CD4-positive, alpha-beta T cell treated with Interferon gamma for 1 hour (primary cell): ENCODE measurements at places on chromosomes 11 and 22.

GRCh38 chr11:95445746-95446333 lies 214.8 kb upstream of the SESN3 start:
- no peak for DNase-seq

GRCh38 chr11:56700242-56700913 lies 1.5 kb downstream of the OR9G1 start:
- DNase-seq = no peak

DNA sequence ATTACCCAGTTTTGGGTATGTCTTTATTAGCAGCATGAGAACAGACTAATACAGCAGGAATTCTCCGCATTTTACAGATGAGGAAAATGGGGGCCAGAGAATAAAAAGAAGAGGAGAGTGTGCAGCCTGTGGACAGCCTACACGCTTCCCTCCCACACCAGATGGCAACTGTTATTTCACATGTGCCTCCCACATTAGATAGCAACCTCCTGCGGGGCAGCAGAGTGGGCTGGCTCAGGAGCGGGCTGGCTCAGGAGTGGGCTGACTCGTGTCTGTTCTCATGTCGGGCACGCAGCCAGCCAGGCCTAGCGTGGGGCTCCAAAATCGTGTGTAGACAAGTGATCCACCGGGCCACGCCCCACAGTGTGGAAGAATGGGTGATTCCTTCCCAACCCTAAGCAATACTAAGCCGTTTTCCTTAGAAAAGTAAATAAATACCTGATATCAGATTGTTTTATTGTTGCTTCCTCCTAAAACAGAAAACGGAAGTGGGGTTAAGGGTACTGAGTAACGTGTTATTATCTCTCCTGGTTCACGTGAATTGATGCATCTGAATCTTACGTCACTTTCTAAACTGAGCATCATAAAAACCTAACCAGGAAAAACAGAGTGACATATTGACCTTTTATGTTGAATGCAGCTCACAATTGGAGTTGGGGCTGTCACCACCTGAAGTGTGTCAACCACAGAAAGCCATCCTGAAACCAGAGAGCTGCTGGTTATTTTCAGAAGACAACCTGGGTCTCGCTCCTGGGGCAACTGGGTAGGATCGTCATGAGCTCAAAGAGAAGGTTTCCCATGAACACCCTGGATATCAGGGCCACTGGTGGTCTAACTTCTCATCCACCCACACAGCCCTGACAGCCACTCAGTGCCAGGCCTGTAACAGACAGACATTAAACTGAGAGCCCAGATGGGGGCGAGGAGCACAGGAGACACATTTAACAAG lies 3.3 kb downstream of the TTLL1 start:
- no peak for DNase-seq

DNA sequence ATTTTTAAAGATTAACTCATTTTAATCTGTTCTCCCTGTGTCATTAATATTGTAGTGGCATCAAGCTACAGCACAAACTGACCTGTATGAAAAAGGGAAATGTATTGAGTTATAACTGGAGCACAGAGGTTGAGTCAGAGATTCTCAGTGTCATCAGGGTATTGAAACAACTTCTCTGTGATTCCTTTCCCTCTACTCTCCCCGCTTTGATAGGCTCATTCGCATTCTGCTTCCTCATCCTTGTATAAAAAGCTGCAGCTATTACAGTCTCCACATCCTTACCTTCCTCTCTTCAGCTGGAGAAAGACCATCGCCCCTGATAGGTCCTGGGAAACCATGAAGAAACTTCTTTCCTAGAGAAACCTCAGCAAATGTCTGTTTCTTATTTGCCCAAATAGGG lies 90.0 kb downstream of the BDNF start:
- DNase-seq = no peak

DNA sequence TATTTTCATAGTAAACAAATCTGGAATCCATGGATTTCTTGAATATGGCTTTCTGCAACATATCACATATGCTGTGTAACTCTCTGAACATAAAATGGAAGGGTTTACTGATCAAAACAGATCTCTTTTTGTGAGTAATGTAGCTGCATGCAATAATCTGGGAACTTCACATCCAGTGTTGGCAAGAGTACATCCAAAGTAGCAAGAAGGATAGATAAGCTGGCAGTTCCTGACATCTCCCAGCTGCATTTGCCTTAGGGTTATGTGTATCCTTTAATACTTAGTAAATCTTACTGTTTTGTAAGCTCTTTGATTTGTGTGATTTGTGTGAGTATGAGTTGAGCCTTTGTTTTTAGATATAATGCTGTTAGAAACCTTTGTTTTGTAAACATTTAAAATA lies 280.4 kb upstream of the CNTN5 start:
- no peak for DNase-seq

- no peak for DNase-seq
Observed at GRCh38 chr22:21666786-21667185, 974 bp downstream of the PPIL2 start.

GRCh38 chr11:78295991-78296930 lies 107.5 kb downstream of the USP35 start:
- no peak for DNase-seq

DNA sequence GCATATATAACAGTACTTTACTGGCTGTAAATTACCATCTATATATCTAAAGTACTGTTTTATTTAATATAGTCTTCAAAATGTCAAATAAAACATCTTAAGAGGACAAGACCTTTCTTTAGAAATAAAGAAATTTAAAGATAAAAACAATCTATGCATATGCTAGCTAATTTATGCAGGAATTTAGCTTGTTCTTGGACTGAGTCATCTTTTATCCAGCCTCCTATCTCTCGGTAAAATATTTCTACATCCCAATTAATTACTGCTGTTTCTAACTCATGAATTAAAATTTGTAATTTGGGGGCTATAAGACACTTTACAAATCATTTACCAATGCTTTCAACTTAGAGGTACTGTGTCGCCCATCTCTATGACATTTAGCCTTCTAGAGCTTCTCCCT lies 72.8 kb upstream of the DDI1 start:
- no peak for DNase-seq

DNA sequence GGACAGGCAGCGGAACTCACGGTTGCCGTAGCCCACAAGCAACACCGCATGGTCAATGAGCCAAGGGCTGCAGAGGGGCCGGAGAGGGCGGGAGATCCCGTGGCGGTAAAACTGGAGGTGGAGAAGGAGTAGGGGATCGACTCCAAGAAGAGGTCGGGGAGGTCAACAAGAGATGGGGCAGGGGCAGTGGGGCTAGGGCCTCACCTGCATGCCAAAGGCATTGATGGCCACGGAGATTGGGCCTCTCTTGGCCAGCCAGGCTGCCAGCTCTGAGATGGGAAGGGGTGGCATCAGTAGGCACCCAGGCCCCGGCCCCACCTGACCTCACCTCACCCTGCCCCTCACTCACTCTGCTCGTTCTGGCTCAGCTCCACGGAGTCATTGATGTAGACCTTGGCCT lies 3.9 kb downstream of the CTSF start:
- DNase-seq = no peak

- no peak for DNase-seq
Observed at GRCh38 chr11:123308077-123308476, 113.0 kb upstream of the CLMP start.

- DNase-seq = no peak
Observed at GRCh38 chr22:42745118-42745517, 24.4 kb upstream of the A4GALT start.

DNA sequence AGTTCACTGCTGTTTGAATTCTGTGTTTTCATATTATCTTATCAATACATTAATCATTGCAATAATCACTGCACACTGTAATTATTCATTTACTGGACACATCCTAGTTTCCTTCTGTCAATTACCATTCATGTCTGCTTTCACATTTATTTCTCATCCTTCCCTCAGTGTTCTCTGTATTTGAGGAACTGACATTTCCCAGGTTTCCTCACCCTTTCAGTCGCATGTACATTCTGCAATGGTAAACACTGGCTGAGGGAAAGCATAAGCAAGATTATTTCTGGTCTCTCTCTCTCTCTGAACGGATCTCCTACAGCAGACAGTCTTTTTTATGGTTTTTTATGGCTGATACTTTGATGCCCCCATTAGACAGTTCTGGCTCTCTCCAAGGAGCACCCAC lies 4.2 kb upstream of the HBD start:
- no peak for DNase-seq

GRCh38 chr22:35045451-35045850 lies 20.5 kb upstream of the ISX start:
- no peak for DNase-seq

- DNase-seq = no peak
Observed at GRCh38 chr11:30284836-30285235, 38.1 kb upstream of the ARL14EP start.

- no peak for DNase-seq
Observed at GRCh38 chr11:48169717-48170116, 46.9 kb upstream of the OR4B1 start.

GRCh38 chr11:133678191-133678590 lies 145.9 kb upstream of the OPCML start:
- no peak for DNase-seq

- DNase-seq = no peak
Observed at GRCh38 chr22:19983741-19984140, 32.9 kb downstream of the ARVCF start.

GRCh38 chr11:69520186-69520916 lies 38.9 kb downstream of the LINC01488 start:
- no peak for DNase-seq

GRCh38 chr11:92401520-92401919 lies 176.9 kb downstream of the FAT3 start:
- DNase-seq = no peak

DNA sequence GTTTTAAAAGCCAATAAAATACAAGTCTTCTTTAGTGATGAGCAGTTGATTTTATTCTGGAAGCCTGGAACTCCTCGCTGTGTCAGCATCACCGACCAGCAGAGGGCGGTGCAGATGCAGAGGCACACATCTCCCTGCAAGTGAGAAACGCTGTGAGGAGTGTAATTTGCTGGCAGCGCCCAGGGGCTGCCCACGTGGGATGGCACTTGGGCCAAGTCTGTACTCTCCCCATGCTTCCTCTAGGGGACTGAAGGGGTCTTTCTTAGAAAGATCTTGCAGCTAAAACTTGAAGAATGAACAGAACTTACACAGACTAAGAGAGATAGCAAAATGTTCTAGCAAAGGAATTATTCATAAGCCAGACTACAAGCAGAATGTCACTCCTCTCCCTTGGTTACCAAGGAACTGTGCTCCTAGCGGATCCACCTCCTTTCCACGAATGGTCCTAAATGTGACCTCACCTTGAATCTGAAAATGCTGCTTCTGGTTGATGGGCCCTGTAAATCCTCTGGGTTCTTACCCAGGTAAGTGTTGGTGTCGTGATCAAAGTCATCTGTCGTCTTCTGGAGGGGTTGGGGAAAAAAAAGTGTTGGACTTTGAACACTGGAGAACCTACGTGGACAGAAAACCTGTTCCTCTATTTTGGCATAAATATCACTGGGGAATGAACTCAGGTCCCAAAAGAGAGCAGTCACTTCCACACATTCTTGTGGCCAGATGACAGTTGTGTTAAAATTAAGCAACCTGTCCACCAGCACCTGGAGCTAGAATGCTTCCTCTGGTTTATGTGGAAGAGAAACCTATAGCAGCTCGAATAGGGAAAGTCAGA lies 31.8 kb downstream of the CNTF start:
- DNase-seq = peak; percentile 69

GRCh38 chr22:45098056-45098455 lies 65.7 kb upstream of the NUP50 start:
- no peak for DNase-seq

DNA sequence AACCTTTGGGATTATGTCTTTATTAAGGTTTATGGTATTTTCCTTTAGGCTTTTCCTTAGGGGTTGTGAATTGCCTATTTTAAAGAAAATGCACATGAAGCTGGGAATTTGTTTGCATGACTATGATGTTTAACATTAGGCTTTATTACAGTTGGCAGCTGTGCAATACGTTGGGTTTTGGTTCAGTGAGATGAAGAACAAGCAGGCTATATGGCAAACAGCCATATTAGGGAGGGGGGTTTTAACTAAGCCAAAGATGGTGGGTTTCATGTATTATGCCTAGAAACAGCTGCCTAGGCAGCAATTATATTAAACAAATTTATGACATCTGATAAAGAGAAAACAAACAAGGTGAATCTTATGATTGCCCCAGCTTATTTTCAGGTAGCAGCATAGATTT lies 880.8 kb downstream of the FAM181B start:
- no peak for DNase-seq

- DNase-seq = no peak
Observed at GRCh38 chr22:35186492-35186891, 70.8 kb upstream of the HMGXB4 start.

GRCh38 chr11:94647926-94648325 lies 80.8 kb downstream of the PIWIL4 start:
- no peak for DNase-seq

- DNase-seq = peak; percentile 95
Observed at GRCh38 chr11:1572197-1573076, at the start of gene DUSP8. DUSP8 (minus strand) TSS chr11:1572271; CDS start chr11:1565826, 6,445 bp downstream.

DNA sequence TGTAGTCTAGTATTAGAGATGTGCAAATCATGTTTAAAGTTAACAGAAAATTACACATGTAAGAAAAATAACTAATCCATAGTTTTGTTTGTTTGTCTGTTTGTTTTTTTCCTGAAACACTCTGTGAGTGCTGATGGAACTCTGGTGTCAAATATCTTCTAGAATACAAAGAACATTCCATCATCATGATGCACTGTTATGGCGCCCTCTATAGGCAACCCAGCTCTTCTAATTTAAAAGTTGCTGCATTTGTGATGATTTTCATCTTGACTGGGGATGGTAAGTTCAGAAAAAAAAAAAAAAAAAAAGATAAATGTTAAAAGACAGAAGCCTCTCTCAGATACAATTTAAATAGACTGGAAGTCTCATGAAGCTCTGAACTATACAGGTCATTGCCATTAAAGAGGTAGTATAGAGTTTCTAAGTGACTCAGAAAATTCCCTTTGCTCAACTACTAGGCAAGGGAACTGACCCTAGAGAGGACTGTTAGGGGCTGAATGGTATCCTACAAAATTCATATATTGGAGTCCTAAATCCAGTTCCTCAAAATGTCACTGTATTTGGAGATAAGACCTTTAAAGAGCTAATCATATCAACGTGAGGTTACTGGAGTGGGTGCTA lies 597.2 kb upstream of the ANO3 start:
- no peak for DNase-seq

GRCh38 chr11:31809857-31810778 lies 1.0 kb downstream of the PAX6 start:
- DNase-seq = no peak

GRCh38 chr11:131767421-131767820 lies 397.0 kb downstream of the NTM start:
- no peak for DNase-seq

DNA sequence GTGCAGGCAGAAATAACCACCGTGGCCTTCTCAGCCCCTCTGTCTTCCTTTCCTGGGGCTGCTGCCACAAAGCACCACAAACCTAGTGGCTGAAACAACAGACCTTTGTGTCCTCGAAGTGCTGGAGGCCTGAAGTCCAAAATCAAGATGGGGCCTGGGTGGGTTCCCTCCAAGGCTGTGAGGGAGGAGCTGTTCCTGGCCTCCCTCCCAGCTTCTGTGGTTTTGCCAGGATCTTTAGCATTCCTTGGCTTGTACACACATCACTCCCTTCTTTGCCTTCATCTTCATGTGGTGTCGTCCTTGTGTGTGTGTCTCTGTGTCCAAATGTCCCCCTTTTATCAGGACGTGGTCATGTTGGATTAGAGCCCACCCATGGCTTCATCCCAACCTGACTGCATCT lies 29.0 kb upstream of the PARVG start:
- no peak for DNase-seq

- no peak for DNase-seq
Observed at GRCh38 chr11:102560555-102561011, 30.0 kb upstream of the MMP7 start.

- peak; percentile 50 for DNase-seq
Observed at GRCh38 chr22:29040385-29041275, 21.0 kb downstream of the C22orf31 start.
